ENCODE measurements at places on chromosomes 1 and 21. TPM values are rescaled to one million over a fixed set of nuclear protein-coding genes. Genes with fewer than 3 reads are reported as not detected.

GRCh38 chr1:155648207-155649147 is 38.5 kb downstream of the MSTO1 start:
- DNase-seq = no peak

DNA sequence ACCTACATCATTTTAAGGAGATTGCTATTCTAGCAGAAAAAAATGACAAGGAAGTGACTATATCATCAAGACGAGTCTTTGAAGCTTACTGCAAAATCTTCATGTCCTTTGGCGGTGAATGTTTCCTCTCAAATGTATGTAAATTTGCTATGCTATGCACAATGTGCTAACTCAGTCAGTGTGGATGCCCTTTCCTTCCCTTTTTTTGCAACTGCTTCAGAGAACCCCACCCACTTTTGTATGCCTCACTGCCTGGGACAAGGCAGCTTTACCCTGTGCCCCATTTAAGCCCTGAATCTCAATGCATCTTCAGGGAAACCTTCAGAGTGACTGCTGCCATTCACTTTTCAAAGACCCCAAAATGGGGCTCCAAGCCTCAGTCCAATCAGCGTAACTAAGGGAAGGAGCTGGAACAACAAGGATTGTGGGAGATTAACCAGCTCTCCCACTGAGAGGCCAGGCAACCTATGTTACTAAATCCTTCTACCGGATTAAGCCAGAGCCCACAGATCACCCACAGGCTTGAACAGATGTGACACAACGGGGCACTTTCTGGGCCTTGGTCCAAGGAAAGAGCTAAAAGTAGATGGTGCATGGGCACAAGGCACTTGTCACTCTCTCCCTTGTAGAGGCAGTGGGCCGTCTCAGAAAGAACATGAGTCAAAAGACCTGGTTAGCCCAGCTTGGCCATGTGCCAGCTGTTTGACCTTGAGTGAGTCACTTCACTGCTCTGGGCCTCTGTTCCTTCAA is 154.4 kb downstream of the PLPP3 start:
- DNase-seq = no peak

MTARC2 gene
- 7.8 TPM for total RNA-seq

DNA sequence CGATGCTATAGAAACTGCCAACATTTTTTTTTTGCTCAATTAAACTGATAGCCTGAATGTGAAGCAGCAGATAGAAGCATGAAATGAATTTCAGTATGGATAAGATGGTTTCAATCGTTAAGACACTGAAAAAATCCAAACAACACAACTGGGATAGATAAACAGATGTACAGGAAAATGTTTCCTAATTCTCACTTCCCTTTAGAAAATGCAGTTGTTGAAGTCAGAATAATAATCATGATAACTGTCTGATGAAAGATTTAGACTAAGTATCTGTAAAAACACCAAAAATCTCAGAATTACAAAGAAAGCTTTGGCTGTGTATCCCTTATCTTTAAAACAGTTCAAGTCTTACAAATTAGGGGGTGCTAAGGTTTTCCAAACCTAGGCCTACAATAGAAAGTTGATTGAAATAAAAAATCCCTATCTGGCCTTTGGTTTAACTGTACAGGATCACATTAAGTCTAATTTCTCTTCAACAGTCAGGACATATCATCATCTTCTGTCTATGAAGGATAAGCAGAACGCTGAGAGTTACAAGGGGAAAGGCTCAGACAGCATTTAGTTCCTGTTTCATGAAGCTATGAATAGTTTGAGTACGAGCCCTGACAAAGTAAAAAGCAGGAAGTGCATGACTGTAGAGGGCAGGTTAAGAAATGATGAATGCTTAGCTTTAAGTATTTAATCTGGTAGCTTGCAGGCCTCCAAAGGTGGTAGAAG is 203.2 kb downstream of the APP start:
- DNase-seq = no peak

DNA sequence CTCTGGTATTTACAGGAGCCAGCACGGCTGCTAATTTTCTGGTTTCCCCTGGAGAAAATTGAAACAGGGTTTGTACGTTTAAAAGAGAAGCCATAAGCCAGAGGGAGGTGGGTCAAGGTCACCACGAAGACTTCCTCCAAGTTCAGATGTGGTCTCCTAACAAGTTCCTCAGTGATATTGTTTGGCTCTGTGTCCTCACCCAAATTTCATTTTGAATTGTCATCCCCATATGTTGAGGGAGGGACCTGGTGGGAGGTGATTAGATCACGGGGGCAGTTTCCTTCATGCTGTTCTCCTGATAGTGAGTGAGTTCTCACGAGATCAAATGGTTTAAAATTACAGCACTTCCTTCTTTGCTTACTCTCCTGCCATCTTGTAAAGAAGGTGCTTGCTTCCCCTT is 295.4 kb upstream of the DAB1 start:
- DNase-seq = no peak

KCNE2 gene
- not detected for total RNA-seq

Measured in occipital lobe (tissue), 3 donors.